ENCODE measurements at places on chromosomes 13 and 19.

DNA sequence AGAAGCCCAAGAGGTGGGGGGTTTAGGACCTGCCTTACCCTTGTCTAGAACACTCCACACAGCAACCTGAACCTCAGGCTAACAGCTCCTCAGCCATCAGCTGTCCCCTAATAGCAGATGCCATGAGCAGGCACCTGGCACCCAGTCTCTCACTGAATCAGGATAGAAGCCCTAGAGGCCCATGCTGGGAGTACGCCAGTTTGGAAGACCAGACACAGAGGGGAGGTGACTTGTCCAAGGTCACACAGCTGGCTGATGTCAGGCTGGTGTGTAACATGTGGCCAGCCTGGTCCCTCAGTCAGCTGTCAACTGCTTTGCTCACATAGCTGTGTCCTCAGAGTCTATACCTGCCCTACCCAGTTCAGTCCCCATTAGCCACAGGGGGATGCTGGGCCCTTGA is 12.8 kb upstream of the SAMD1 start:
- DNase-seq = no peak

GRCh38 chr19:40620161-40620485 is 19.0 kb downstream of the LTBP4 start:
- DNase-seq = no peak

DNA sequence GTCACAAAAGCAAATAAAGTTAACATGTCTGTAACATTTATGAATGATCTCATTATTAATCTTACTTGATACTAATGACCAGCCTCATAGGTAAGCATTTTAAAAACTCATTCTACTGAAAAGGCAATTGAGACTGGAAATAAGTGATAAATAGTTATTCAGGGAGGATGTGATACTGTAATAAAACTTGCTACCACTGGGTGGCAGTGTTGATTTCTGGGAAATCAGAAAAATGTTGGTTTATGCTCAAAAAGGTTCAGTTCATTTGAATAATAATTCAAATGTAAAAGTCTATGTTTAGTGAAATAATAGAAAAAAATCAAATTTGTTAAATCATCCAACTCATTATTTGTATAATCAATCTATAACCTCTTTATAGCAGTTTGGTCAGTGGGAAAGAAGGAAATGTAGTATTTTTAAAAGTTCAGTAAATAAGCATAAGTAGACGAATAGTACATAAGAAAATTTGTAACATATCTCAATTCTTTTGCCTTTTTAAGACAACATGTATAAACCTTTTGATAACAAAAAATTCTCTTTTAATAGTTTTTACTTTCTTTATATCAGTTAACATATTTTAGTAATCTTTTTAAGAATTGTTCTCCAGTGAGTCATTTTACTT is 9.6 kb downstream of the ABHD13 start:
- peak; percentile 77 for DNase-seq

GRCh38 chr13:72983085-72983768 is 75.6 kb upstream of the KLF5 start:
- DNase-seq = no peak

GRCh38 chr19:30102666-30103065 is 160.6 kb downstream of the URI1 start:
- no peak for DNase-seq

DNA sequence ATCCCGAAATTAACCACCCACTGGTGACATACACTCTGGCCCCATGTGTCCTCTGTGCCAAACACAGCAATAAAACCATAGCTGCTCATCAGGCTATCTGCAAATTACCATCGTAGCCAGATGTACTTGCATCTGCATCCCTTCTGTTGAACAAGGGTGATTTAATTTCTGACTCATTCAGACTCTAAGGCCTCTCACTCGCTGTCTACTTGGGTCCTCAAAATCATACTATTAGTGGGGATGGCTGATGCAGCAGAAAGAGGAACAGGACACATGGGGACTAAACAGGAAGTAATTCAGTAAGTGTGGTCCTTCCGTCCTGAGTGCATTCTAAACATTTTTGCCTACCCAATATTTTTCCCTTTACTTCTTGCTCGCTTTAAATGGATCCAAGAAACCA is 2275.0 kb upstream of the PCDH20 start:
- DNase-seq = no peak

DNA sequence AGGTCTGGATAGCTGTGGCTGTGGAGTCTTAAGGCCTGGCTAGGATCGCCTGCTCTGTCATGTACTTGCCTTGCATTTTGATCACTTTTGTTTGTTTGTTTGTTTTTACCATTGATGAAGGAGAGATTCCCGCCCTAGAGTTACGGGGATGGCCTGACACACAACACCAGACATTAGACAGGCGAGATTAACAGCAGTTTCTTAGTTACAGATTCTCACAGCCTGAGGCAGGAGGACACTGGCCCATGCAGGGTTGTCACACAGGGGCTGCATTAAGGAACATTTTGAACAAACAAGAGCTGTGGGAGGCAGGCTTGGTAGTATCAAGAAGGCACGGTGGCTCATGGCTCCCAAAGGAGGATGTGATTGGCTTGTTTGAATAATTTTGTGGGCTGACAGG is 291.8 kb downstream of the HS6ST3 start:
- no peak for DNase-seq

Data from suppressor macrophage treated with lipopolysaccharide for 1 hour (primary cell).